ENCODE measurements at places on chromosomes 3 and 15.

DNA sequence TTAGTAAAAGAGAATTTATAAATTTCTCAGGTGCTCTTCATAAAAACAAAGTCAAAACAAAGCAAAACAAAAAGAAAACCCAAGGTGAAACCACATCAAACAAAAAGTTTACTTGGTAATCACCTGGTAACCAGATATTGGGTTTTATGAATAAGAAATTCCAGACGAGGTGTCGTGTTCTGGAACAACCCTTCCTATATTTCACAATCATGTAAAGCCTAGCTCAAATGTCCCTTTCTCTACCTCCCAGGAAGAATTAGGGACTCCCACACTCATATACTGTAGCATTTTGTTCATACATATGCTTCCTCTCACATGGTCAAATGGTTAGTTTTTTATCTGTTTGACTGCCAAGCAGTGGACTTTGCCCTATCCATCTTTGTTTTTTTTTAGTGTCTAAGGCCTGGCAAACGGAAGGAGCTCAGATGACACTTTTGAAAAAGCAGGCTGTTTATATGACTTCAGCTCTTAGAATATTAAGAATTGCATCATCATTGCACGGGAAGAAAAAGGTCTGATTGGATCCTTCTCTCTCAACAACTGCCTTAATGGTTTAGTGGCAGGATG is 326.7 kb upstream of the TBL1XR1 start:
- no peak for DNase-seq

GRCh38 chr3:116260491-116260890 is 184.8 kb downstream of the LSAMP start:
- DNase-seq: no peak

- no peak for DNase-seq
These were observed 20.4 kb downstream of the SLC7A14 start for GRCh38 chr3:170565495-170565894.

GRCh38 chr3:86895202-86895601 is 95.7 kb downstream of the VGLL3 start:
- DNase-seq: peak; percentile 10

- DNase-seq: no peak
These were observed 102.0 kb upstream of the IGF1R start for GRCh38 chr15:98546329-98546728.

DNA sequence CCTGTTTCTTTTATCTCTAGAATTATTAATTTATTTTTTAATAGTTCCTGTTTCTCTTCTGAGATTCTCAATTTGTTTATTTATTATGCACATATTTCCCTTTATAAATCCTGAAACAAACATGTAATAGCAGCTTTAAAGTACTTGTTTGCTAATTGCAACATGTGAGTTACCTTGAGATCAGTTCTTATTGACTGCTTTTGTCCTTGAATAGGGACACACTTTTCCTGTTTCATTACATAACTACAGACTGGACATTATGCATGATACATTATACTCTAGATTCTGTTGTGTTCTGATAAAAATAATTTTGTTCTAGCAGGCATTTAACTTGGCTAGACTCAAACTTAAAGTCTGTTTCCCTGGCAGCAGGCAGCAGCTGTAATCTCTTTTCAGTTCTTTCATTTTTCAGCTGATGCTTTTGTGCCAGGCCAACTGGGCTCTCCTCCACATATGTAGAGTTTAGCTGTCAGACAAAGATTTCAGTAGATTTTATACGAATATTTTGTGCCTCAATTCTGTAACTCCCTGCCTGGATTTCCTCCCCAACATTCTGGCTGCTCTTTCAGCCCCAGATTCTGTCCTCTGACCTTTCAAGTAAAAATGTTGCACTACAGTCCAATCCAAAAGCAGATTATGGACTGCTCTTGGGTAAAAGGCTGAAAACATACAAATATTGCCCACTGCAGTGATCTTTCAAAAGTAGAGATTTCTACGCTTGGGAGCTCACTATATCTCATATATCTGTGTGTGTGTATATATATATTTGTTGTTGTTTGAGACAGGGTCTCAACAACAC is 41.9 kb downstream of the PCOLCE2 start:
- DNase-seq: no peak

DNA sequence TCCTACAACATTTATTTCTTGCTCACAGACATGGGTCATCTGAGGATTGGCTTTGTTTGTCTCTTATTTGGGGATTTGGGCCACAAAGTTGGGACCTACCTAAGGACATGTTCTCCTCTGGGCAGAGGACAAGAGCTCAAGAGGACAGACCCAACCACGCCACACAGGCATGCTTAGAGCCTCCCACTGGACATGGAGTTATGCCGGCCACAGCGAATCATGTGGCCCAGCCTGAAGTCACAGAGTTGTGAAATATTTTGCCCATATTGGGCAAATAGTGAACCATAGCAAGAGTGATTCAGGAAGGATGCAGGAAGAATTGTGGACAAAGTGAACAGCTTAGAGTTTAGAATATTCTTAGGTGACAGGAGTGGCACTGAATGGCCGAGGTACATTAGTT is 9.9 kb downstream of the TRAK1 start:
- DNase-seq: no peak

DNA sequence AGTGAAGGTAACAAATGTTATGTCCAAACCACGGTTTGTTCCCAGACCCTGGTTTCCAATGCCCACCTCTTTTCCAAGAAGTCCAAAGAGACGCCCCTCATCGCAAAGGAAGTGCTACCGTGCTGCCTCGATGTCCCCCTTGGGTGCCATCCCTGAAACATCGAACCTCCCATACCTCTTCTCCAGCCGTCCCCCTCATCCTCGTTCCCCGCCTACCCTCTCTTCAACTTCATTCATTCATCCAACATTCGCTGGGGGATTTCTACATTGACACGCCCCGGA is 467 bp downstream of the TIPIN start:
- no peak for DNase-seq

DNA sequence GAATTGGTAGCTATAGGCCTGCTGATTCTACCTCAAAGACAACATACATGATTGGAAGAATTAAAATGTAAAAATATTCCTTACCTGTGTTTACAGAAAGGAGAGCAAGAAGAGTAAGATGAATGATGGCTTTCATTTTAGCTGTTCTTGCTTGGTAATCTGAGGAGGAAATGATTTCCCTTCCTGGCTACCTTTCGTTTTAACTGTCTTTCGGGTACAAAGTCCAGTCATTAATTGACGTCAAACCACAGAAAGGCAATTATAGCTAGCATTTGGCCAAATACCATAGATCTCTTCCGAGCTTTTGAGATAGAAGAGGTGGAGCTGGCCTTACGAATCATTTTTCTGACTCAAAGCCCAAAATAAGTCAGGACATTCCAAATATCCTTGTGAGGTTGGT is at the start of gene MUC13:
TSS of gene MUC13 (minus strand) at position 175 of the 400 bp plus-strand sequence. CDS start at position 136, 39 bp downstream.
- DNase-seq: no peak

DNA sequence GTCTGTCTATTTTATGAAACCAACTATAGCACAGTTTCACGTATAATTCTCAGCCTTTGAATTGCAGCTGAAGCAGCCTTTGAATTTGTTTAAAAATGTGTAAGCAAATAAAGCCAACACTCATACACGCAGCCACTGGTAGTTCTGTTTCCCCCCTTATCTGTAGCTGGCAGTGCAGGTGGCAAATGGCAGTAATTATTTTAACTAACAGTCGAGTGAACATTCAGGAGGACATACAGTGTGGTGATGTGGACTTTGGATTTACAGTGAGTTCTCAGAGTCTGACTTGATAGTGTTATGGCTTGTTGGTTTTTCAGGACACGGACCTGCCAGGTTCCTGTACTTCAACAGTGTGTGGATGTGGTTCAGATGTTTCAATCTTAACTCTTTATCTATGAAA is 64.0 kb upstream of the SKOR1 start:
- no peak for DNase-seq

DNA sequence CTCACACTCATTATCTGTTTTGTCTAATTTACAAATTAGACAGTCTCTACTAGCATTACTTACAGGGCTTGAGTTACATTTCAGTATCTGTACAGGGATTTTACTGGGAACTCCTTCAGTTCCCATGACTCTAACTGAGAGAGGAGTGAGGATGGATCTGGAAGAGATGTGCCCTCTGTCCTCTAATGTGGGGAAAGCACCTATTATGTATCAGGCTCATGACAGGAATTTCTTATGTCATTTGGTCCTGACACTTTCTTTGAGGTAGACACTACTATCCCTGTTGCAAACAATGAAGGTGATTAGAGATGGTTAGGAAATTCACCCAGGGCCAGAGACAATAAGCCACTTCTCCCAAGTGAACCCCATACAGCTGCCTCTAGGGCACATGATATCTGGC is 10.9 kb upstream of the NCKIPSD start:
- no peak for DNase-seq

GRCh38 chr15:61184431-61184830 is 44.7 kb downstream of the RORA start:
- no peak for DNase-seq

GRCh38 chr3:46065294-46065705 is 38.0 kb upstream of the XCR1 start:
- DNase-seq: no peak

GRCh38 chr3:41710646-41711388 is 251.1 kb downstream of the ULK4 start:
- peak; percentile 43 for DNase-seq

- DNase-seq: no peak
These were observed 309.7 kb upstream of the TPRG1 start for GRCh38 chr3:188861842-188862744.

DNA sequence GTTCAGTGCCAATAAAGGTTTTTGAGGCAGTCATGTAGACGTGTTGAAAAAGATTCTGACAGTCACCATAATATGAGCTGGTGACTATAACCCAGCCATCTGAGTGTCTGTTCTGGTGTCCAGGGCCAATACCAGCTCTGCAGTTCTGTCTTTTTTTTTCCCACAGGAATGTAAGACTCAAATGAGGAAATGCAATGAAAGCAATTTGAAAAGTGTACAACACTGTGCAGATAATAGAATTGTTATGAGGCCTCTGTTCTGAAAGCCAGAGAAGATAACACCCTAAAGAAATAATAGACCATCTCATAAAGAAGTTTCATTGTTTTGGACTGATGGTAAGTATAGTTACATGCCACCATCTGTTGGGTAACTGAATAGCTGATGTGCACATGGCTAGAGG is 57.1 kb downstream of the CLDN1 start:
- no peak for DNase-seq

DNA sequence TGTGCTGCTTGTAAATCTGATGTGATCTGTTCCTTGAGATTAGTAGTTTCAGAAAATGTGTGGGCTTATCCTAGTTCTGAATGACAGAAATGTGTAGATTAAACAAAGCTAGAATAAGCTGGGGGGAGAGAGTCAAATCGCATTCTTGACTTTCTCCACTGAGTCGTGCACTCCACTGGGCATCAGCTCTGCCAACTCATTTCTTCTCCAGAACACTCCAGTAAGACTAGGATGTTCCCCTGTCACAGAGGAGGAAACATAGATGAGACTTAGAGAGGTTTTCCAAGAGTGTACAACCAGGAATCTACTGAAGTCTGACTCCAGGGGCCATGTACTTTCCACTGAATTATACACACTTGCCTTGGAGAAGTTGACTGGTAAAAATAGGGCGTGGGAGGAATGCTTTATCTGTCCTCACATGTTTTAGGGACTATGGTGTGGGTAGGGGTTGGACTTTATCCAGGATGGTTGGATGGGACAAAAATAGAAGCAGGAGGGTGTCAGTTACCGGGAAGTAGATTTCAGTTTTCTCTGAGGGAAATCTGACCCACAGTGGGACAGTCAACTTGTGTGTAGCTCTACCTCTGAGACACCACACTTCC is 298.2 kb downstream of the UBE2E2 start:
- no peak for DNase-seq

All from fibroblast of skin of left biceps (primary cell).